Progenitor cell of endocrine pancreas (in vitro differentiated cells): ENCODE measurements at places on chromosomes 1 and 21. TPM values are rescaled to one million over a fixed set of nuclear protein-coding genes. Genes with fewer than 3 reads are reported as not detected.

GRCh38 chr21:46374761-46375389 lies 50.9 kb downstream of the PCNT start:
- H3K27ac ChIP-seq, result no peak overlapping the region
- DNase-seq, result no peak
- no peaks in the 10 kb centered on the region for H3K27me3 ChIP-seq
- H3K4me3 ChIP-seq, result no peak overlapping the region
- H3K36me3 ChIP-seq, result peaks cover 7% of the 10 kb centered on the region

The GUCA2B gene
- 0.89 and 1.3 TPM in 2 replicates for total RNA-seq

DNA sequence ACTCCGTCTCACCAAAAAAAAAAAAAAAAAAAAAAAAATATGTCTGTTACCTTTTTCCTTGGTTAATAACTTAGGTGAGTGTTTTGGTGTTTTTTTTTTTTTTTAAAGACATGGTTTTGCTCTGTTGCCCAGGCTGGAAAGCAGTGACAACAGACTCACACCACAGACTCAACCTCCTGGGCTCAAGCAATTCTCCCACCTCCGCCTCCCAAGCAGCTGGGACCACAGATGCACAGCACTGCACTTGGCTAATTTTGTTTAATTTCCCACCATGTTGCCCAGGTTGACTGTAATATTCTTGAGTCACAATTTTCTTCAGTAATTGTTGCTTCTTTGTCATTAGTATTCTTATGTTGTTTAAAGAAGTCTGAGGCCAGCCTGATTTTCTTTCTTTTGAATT lies 149.2 kb upstream of the SYT6 start:
- no peaks in the 10 kb centered on the region for H3K36me3 ChIP-seq
- H3K4me3 ChIP-seq, result no peak overlapping the region
- peaks cover 9% of the 10 kb centered on the region for H3K27me3 ChIP-seq
- no peak overlapping the region for H3K27ac ChIP-seq
- H3K4me1 ChIP-seq, result peaks cover 6% of the 10 kb centered on the region
- DNase-seq, result no peak

GRCh38 chr1:54973205-54973921 lies 7.1 kb upstream of the TMEM61 start:
- H3K4me3 ChIP-seq, result no peak overlapping the region
- H3K27me3 ChIP-seq, result peaks cover 45% of the 10 kb centered on the region
- H3K36me3 ChIP-seq, result no peaks in the 10 kb centered on the region
- peak overlapping the region; percentile 13 for H3K27ac ChIP-seq
- no peaks in the 10 kb centered on the region for H3K4me1 ChIP-seq

The MYBPHL gene
- 0.29 TPM in 1 of 2 replicates, not detected in the other for total RNA-seq

The ZNF593OS gene
- total RNA-seq, result not detected in 2 replicates
